ENCODE measurements at places on chromosomes 1 and 21.

- no peak for DNase-seq
Observed at GRCh38 chr1:216807696-216808095, 84.5 kb upstream of the ESRRG start.

DNA sequence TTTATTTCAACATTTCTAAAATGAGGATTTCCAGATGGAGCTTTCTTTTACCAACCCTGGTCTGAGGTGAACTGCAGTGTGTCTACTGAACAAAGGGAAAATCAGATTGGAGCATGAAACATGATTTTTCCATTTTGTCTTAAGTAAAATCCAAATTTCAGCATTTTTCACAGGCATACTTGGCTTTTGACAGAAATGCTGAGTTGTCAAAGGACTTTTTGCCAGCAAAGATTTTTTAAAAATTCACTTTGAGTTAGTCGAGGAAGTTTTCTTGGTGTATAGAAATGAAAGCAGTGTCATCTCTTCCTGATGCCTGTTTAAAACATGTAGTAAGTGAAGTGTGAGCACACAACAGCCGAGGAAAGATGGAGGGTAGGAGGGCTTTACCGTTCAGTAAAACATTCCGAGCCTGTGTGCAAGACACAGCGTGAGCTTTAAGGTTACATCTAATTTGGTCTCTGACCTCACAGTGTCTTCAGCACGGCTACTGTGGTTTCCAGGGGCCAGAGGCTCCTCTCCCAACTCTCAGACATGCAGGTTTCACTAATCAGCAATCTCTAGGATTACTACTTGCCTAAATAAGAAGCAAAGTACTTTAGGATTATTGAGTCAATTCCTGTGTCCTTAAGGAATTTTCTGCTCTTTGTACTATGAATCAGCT is 45.9 kb downstream of the SAMD13 start:
- no peak for DNase-seq

- DNase-seq, result no peak
Observed at GRCh38 chr1:90046635-90047034, 51.7 kb downstream of the ZNF326 start.

DNA sequence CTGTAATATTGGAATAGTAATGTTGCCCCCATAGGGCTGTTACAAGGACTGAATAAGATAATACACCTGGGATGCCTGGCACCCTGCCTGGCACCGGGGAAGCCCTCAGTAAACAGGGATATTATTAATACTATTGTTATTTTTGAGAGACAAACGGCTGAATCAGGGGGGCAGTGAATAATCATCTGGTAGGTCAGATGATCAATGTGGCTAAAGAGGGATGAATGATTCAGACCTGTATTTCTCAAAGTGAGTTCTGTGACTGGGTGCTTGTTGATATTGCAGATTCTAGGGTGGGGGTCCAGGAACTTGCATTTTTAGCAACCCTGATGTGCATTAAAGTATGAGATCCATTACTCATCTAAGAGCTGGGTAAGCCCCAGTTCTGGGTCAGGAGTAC is 46.2 kb upstream of the BCL10 start:
- no peak for DNase-seq

DNA sequence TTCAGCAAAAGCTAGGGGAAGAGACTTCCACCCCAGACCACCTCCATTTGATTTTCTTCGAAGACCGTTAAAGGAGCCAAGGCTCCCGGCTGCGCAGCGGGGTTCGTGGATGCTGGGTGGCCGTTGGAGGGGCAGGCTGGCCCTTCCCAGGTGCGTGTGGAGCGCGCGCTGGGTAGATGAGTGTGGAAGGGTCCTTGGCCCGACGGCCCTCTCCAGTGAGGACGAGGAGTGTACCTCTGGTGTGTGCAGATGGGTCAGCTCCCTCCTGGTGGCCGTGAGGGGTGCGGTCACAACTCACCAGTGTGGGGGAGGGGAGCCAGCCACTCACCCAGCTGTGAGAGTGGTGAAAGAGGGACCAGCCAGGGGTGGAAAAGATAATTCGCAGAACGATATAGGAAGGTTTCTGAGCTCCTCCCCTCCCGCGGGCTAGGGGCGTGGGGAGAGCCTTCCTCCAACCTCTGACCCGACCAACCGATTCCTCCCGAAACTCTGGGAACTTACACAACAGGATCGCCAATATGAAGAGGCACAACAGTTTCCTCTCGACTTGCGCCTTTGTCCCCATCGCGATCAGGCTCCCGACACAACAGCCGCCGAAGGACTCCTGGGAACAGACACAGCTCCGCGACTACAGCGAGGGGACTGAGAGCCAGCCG is at the start of gene F11R:
Gene F11R (minus strand): TSS at position 644 of the 656 bp plus-strand sequence. CDS start 79 bp downstream, at position 565.
- peak; percentile 74 for DNase-seq

DNA sequence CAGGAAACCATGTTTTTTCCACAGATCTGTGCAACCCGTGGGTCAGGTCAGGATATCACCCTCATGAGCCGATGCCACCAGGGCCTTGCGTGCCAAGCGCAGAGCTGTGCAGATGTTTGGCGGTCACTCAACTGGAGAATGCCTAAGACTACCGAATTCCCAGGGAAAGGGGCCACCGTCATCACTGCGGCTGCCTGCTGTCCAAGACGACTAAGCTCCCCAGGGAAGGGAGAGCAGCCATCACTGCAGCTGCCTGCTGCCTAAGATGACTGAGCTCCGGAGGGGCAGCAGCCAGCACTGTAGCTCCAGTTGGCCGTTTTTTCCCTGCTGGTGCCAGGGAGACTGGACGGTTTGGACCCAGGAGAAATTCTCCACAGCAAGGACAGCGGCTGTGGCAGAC is 31.1 kb downstream of the AKT3 start:
- no peak for DNase-seq

GRCh38 chr1:98870959-98871903 is 133.4 kb downstream of the PLPPR5 start:
- DNase-seq, result no peak

GRCh38 chr1:60888126-60888525 is 194.2 kb upstream of the NFIA start:
- DNase-seq, result no peak

DNA sequence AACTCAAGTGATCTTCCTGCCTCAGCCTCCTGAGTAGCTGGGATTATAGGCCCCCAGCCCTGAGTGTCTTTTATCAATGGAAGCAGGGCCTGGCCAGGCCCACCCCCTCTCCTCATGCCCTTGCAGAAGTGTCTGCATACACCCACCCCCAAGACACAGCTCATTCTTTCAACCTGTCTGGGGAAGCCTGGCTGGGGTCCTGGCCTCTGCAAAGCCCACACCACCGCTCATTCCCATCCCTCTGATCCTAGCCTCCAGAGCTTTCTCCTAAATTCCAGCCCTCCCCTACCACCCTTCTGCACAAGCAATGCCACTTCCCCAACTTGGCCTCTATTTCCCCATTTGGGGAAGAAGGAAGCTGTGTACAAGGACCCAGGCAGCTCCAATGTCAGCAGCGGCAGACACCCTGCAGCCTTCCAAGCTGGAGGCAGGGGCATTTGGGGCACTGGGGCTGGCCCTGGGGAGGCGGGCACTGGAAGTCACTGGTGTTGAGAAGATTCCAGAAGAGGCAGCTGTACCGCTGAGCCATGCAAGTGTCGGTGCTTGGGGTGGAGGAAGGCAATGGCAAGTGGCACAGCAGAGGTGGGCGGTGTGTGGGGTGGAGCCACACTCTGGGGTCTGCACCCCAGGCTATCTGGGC is 33.7 kb upstream of the ARF1 start:
- no peak for DNase-seq

- no peak for DNase-seq
Observed at GRCh38 chr1:165842023-165842670, 14.7 kb downstream of the UCK2 start.

DNA sequence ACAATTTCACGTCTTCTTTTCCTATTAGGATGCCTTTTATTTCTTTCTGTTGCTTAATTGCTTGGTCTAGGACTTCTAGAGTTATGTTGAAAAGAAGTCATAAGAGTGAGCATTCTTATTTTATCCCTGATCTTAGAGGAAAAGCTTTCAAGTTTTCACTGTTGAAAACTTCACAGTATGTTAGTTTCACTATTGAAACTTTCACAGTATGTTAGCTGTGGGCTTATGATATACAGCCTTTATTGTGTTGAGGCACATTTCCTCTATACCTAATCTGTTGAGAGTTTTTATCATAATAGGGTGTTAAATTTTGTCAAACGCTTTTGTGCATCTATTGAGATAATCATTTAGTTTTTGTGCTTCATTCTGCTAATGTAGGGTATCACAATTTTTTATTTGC is 227.1 kb downstream of the LHX8 start:
- no peak for DNase-seq

- DNase-seq, result no peak
Observed at GRCh38 chr1:19376428-19377372, 64.6 kb downstream of the SLC66A1 start.

GRCh38 chr1:197152662-197153061 is 6.2 kb upstream of the ASPM start:
- DNase-seq, result no peak

GRCh38 chr1:37481289-37482003 is 7.1 kb downstream of the ZC3H12A start:
- no peak for DNase-seq

- DNase-seq, result no peak
Observed at GRCh38 chr1:210949039-210949438, 184.9 kb downstream of the KCNH1 start.

- no peak for DNase-seq
Observed at GRCh38 chr1:54359393-54360162, 46.6 kb downstream of the SSBP3 start.

GRCh38 chr1:234712891-234713305 is 102.9 kb upstream of the IRF2BP2 start:
- no peak for DNase-seq

DNA sequence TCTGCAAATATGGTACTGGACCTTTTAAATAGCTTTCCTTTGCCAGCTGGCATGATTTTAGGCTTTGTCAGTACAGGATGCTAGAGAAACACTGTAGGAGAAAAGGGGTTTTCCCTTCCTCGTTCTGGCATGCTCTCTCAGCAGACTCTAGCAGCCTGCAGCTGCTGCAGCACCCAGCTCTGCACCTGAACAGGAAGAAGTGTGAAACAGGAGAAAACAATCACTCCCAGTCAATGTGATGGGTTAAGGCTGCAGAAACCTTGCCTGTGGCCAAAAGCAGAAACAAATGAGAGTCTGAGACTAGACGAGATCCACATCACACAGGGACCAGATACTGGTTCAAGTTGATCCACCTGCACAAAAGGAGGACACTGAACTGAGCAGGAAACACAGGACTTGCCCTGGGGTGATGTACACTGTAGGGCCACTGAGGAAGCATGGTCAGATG is 21.2 kb downstream of the OVGP1 start:
- peak; percentile 3 for DNase-seq

DNA sequence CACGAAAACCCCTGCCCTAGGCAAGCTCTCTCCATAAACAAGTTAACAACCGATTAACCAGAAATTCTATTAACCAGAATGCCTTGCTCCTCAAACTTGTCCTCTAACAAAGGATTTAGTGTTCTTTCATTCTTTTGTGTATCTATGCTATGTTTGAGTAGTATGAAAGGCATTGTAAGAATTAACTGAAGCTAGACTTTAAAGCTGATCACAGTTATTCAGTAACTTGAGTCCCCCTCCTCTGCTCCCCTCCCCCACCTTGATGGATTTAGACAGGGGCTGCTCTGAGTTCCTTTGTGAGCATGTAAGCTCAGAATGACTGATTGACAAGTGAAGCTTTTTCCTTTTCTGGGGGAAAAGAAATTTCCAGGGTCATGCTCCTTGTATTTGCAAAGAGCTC is 257.6 kb downstream of the TTLL7 start:
- DNase-seq, result no peak

DNA sequence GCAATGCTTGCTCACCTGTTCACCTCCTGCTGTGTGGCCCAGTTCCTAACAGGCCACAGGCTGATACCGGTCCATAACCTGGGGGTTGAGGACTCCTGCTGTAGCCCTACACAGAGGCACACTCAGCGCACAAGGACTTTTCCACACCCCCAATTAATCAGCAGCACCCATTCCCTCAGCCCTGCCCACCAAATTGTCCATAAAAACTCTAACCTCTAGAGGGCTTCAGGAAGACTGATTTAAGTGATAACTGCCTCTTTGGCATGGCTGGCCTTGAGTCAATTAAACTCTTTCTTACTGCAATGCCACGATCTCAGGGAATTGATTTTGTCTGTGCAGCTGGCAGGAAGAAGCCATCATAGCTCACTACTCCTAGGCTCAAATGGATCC is 71.3 kb upstream of the MUTYH start:
- DNase-seq, result no peak

DNA sequence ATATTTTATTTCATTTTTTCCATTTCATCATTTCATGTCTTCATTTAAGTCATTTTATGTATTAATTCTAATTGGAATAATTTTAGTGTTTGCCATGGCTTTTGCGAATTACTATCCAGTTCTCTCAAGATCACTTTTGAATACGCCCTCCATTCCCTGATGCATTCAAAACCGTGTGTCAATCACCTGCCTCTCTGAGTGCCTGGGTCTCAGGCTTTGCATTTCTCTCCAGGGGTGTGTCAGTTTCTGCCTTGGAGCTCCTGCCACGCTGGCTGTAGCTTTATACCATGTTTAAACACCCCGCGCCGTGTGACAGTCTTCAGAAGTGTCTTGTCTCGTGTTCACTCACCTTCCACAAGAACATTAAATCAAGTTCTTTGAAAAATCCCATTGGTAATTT is 7.4 kb upstream of the DNMT3L start:
- no peak for DNase-seq

DNA sequence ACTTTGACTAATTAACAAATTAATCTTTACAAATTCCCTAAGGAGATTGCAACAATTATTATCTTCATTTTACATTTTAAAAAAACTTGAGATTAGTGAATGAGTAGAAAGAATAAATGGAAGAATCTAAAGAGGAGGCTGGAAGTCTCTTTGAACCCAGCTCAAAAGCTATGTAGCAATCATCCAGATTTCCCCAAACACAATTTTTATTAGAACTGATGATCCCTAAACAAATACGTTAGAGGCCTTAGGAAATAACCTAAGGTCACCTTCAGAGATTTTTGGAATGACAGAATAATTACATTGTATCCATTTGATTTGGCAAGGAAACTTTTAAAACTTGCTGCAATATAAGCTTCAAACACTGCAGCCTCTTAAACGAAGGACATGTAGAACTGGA is 242.4 kb upstream of the LYPLAL1 start:
- no peak for DNase-seq

DNA sequence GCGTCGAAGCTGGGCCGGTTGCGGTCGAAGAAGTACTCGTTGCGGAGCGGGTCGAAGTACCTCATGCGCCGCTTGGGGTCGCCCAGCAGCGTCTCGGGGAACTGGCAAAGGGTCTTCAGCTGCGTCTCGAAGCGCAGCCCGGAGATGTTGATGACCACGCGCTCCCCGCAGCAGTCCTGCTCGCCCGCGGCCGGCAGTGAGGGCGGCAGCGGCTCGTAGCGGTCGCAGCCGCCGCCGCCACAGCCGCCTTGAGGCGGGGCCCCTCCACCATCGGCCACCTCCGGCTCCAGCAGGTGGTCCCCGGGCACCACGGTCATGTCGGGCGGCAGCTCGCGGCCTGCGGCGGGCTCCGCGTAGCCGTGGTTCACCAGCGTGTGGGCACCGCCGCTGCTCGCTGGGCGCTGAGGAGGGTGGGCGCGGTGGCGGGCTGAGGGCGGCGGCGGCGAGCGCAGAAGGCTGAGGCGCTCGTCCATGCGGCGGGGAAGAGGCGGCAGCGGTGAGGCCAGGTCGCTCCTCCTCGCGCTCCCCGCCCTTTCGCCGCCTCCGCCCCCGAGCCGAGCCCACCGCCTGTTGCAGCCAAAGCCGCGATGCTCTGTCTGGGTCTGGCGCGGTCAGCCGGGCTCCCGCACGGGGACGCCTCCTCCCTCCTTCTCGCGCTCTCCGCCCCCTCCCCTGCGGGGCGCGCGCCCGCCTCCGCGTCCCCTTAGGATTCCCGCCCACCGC is at the start of gene KCNA3:
Gene KCNA3 (minus strand): TSS at position 604 of the 723 bp plus-strand sequence. CDS start 131 bp downstream, at position 473.
- DNase-seq, result peak; percentile 54
